ENCODE measurements at places on chromosomes 7 and 10.

DNA sequence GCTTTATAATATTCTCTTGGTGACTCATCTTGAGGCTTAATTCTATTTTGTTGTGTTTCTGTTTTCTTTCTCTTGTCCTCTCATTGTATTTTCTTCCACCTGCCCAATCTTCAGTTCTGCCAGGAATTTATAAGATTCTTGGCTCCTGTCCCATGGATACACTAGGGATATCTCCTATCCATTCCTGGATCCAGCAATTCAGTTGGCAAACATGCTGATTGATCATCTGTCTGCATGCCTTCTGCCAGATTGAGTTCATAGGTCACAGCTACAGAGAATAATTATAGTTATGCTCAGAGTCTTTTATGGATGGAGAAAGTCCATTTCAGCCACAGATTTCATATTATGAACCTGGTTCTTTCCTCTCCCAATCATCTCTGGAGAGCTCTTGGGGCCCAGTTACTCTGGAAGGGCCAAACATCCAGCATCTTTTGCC lies 140.4 kb upstream of the MAGI2 start:
- DNase-seq: no peak

- no peak for DNase-seq
Measured at GRCh38 chr7:151864561-151864960, 12.4 kb downstream of the PRKAG2 start.

GRCh38 chr10:130762491-130762890 lies 549.0 kb downstream of the TCERG1L start:
- no peak for DNase-seq

DNA sequence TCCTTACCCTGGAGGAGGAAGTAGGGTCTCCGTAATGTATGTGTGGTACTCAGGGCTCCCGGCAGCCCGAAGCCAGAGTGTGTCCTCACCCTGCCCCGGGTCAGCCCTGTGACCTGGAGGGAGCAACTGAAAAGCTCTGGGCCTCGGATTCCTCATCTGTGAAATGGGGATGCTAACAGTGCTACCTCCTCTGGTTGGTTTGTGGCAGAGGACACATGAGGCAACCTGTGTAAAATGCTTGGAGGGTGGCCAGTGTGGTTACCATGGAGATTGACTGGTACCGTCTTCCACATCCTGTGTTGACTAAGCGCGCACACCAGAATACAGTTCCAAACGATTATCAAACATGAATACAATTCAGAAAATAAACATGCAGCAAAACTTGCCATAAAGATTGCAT lies 163.8 kb upstream of the KLF6 start:
- DNase-seq: peak; percentile 62

GRCh38 chr10:5897053-5897340 lies 7.0 kb downstream of the FBH1 start:
- DNase-seq: no peak

GRCh38 chr10:93288679-93289634 lies 193.2 kb downstream of the MYOF start:
- peak; percentile 85 for DNase-seq

DNA sequence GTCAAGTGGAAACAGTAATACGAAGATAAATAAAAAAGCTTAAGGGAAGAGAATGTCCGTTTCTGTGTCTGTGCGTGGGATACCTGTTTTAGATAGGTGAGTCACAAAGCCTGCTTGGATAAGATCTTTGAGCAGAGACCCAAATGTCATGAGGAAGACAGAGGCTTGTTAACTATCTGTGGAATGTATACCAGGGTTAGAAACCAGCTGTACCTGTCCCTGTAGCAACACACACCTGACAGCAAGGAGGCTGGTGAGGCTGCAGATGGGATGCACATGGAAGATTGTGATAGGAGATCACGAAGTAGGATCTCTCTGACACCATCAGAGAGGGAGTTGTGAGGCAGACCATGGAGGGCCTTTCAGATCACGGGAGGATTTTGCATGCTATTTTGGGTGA lies 105.3 kb downstream of the ARHGAP21 start:
- DNase-seq: no peak

GRCh38 chr7:47331179-47331565 lies 250.7 kb downstream of the TNS3 start:
- DNase-seq: peak; percentile 39

GRCh38 chr10:97514344-97514743 lies 15.6 kb downstream of the UBTD1 start:
- DNase-seq: no peak

GRCh38 chr10:118853916-118854315 lies 99.1 kb upstream of the CACUL1 start:
- no peak for DNase-seq

DNA sequence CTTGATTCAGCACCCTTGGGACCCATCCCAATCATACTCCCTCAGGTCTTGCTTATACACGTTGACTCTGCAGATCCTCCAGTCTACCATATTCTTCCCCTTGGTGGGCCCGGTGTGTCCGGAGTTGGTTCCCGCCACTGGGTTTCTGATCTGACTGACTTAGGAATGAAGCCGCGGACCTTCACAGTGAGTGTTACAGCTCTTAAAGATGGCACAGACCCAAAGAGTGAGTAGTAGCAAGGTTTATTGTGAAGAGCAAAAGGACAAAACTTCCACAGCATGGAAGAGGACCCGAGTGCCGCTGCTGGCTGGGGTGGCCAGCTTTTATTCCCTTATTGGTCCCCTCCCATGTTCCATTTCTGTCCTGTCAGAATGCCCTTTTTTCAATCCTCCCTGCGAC lies 5.9 kb upstream of the GDF10 start:
- no peak for DNase-seq

DNA sequence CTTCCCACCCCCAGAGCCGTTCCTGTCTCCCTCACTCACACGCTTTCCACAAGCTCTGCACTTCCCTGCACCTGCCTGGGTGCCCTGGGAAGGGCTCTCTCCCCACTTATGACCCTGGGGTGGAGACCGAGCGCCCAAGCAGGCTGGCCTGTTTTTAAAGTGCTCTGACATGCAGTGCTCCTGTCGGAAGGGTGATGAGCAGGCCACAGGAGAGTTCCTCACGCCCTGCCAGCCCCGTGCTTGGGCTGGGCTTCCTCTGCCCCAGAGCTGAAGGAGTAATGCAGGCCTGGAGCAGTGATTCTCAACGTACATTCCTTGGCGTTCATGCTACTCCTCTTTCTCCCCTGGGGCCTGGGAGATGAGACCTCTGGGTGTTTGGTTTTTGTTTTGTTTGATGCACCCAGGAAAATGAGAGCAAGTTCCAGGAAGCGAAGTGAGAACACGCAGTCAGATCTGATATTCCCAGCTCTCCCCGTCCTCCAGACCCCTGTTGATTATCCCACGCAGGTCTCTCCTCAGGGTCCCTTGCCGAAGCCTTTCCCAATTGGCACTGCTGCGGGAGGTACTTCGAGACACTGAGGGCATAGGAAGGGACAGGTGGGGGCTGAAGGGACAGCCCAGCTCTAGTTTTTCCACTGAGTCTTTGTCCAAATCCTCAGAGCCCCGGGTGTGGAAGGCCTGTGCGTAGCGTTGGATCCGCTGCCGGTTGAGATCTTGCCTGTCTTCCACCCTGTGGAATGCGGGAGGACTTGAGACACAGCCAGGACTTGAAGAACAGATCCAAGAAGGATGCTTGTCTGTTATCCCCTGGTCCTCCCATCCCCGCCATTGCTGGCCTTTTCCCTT lies 14.1 kb downstream of the TRPV6 start:
- DNase-seq: no peak

- DNase-seq: no peak
Measured at GRCh38 chr7:144982133-144982532, 146.3 kb upstream of the TPK1 start.

- DNase-seq: no peak
Measured at GRCh38 chr10:24483701-24484100, 240.0 kb downstream of the ARHGAP21 start.

DNA sequence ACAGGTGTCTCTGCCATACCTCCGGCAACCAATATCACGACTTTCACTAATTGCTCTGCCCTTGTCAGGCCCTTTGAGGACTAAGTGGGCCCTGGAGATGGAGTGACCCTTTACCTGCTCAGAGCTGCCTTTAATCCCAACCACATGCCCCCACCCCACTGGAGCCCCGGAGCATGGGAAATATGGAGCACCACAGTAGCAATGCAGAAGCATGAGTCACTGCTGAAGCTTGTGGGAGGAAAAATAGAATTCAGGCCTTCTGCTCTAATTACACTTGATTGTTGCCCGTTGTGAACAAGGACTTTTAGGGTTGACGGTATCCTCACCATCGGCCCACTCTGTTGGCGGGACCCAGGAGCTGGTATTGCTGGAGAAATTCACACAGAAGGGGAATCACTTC lies 52.5 kb upstream of the FRMD4A start:
- no peak for DNase-seq

DNA sequence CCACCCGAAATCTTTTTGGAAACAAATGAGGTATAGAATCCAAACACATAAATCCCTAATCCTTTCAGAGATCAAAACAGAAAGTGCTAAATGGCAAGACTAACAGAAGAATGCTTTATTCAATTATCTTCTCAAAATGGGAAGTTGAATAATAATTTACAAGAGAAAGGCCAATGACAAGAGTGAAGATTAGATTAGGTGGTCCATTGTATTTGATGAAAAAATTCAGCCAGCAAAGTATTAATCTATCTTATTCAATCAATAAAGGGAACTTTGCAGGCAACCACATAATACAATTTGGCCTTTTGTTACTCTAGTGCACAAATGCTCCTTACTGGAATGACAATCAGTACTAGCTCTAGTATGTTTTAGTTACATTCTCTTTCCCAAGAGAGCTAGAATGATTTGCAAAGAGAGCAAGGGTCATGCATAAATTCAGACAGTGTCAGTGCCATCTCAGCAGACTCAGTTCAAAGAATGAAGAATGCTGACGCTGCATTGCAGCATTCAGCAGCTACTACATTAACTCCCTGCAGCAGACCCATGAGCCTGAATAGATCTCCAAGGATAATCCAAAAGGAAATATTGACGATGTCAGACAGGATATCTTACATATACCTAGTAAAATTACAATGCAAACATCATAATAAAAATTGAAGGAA lies 131.8 kb downstream of the ANK3 start:
- no peak for DNase-seq

GRCh38 chr7:74095135-74095534 lies 11.5 kb downstream of the LIMK1 start:
- DNase-seq: no peak

DNA sequence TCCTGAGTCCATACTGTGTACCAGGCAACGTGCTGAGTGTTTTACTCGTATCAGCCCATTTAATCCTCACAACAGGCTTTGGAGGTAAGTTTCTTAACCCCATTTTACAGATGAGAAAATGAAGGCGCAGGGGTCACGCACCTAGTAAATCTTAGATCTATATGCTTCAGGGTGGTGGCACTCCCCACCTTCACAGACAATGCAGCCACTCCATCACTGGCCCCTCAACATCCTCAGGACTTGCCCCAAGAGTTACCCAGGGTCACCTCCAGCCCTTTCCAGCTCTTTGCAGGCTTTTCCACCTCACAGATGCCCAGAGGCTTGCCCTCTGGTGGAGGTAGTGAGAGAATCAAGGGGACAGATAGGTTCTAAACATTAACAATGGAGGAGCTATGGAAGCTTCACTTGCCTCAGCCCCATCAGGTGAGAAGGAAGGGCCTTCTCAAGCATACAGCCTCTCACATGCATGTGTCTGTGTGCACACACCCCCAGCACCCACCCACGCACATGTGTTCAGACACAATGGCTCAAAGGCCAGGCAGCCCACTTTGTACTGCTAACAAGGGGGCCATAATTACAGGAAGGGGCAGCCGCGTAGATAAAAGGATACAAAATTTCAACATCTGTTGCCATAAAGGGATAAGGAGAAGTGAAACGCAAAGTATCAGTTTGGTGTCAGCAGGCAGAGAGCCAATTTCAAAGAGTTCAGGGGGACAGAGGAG lies 29.1 kb downstream of the DPCD start:
- DNase-seq: no peak

DNA sequence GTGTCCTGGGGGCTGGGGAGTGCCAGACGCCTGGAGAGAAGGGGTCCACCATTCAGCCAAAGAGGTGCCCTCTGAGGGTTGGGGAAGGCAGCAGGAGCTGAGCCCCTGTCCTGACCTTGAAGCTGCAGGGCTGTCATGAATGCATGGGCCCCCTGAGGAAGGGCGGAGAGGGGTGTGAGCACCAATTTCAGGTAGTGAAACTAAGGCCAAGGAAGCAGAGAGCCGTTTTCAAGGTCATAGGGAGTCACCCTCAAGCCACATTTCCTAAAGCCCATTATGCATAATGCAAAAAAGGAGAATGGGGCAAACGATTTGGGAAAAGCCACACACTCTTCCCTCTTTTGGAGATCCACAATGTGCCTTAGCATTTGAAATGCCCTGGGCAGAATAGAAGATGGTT lies 37.2 kb downstream of the FIGNL1 start:
- no peak for DNase-seq

DNA sequence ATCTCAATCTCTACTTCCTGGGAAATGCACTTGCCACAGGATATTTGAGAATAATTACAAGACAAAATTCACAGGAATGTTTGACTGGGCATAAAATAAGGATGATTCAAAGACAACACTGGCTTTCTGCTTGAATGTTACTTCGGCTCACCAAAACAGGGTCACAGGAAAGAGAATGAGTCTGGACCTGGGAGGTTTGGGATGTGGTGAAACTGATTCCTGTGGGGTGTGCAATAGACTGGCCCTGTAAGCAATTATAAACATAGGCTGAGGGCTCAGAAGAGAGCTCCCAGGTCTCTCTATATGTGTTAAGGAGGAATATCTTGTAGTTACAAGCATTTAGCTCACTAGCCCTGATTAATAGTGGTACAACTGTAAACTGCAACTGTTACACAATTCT lies 613.9 kb upstream of the CELF2 start:
- DNase-seq: no peak

DNA sequence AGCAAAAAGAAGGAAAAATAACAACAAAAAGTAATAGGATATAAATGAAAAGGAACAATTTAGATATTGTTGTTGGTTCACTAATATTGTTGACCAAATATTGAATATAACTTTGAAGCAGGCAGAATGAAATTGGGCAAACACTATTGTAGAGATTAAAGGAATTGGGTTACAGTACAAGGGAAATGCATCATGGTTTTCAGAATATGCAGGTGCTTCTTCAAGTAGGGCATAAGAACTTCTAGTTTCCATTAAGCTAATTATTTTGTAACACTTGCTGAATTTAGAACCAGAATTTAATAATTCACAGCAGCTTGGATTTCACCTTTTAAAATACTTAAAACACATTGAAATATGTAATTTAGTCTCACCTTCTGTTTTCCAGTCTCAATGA lies 36.5 kb downstream of the RPA3 start:
- DNase-seq: no peak

GRCh38 chr7:21651697-21652096 lies 108.9 kb downstream of the DNAH11 start:
- DNase-seq: no peak

DNA sequence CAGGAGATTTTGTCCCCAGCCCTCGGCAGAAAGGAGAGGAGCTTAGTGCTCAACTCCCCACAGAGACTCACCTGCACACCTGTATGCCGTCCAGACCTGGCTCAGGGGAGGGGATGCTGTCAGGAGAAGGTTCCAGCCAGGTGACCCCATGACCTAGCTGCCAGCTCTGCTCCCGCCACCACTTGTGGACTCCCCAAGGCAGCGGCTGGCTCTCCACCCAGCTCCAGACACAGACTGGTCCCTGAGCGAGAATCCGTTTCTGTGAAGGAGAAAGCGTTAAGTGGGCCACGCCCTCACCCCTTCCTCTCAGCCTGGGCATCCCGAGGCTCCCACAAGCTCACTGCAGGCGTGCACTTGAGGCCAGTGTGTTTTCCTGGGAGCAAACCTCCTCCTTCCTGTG lies 76.4 kb downstream of the RGS10 start:
- DNase-seq: no peak

GRCh38 chr10:11345224-11346054 lies 266.0 kb downstream of the USP6NL start:
- no peak for DNase-seq

Data from lung (tissue), 17 donors.